ENCODE measurements at places on chromosomes 5 and 9. TPM values are rescaled to one million over a fixed set of nuclear protein-coding genes. Genes with fewer than 3 reads are reported as not detected.

- no peak for DNase-seq
These were observed 43.8 kb upstream of the DAB2IP start for GRCh38 chr9:121607434-121608167.

DNA sequence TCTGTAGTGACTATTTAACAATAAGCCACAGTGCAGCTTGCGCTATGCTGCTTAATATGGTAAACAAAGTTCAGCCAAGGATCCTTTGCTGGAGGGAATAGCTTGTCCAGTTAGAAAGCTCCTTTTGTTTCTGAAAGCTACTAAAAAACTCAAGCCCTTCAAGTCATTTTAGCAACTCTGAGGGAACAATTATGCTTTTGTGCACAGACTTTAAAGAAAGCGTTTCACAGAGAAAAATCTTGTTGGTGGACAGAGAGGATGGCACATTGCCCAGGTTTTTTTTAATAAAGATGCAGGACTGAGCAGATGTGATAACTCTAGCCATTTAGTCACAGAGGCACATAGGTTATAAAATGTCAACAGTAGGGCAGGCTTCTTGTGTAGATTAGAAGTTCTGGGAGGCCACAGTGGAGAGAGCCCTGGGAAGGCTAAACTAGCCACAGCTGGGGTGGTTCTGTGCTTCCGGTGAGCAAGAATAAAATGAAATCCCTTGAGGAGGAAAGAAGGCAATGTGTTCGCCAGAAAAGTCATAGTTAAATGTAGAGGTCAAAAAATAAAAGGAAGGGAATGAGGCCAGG, 63.4 kb downstream of the ALDH7A1 start:
- no peak for DNase-seq

GRCh38 chr5:123582550-123583285, 70.7 kb downstream of the CSNK1G3 start:
- DNase-seq: no peak

- no peak for DNase-seq
These were observed 41.9 kb upstream of the RIC1 start for GRCh38 chr9:5587024-5587423.

- no peak for DNase-seq
These were observed 746 bp upstream of the NPM1 start for GRCh38 chr5:171386861-171387344.

- no peak for DNase-seq
These were observed 224.2 kb downstream of the ARL15 start for GRCh38 chr5:54086191-54086590.

DNA sequence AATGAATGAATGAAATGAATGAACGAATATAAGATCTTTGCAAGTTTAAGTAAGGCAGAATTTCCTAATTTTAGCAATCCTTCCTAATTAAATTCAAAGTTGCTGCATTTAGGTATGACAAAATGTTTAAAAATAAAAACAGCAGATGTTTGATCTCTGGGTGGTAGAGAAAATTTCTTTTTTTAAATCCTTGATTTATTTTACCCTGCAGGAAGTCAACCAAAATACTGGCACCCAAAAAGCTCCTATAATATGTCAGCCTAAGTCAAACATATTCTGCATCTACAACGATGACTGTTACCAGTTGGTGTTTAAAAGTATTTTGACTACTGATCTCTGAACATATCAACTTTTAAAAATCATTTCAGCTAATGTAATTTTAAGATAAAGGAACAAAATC, 58.4 kb downstream of the TTC39B start:
- DNase-seq: no peak

DNA sequence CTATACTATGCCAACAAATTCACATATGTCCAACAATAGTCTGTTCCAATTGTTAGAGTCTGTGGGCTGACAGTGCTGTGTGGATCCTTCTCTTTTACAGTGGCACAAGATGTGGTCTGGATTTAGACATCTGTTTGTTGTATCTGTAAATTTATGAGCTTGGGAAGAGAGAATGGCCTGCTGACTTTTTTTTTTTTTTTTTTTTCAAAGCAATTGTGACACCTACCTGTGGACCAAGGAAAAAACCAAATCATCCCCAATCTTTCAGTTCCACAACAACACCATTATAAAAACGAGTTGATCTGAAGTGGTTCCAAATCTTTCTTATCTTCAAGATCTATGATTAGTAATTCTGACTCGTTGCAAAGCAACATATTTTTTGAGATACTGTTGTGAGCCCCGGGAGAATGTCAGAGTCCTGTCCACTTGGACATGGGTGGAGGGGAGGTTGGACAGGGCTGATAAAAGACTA, 4.9 kb downstream of the IRX2 start:
- no peak for DNase-seq

DNA sequence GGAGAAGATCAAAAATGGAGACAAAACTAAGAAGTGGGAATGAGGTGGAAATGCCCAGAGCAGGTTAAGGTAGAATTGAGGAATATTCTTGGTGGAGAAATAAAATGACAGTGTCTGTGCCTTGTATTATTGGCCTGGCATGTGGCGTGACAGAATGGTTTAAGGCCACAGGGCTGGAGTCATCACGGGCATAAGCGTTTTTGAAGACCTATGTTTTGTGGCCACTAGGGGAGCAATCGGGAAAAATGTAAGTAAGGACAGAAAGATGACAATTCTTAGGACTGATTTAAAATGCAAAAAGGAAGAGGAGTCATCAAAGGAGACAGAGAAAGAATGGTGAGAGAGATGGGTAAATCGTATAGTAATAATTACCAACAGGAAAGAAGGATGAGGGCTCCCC, 72.2 kb upstream of the EPB41L4A start:
- no peak for DNase-seq

GRCh38 chr9:38333047-38333446, 59.5 kb upstream of the ALDH1B1 start:
- DNase-seq: no peak

GRCh38 chr9:122100756-122101155, 7.6 kb upstream of the TTLL11 start:
- DNase-seq: no peak

DNA sequence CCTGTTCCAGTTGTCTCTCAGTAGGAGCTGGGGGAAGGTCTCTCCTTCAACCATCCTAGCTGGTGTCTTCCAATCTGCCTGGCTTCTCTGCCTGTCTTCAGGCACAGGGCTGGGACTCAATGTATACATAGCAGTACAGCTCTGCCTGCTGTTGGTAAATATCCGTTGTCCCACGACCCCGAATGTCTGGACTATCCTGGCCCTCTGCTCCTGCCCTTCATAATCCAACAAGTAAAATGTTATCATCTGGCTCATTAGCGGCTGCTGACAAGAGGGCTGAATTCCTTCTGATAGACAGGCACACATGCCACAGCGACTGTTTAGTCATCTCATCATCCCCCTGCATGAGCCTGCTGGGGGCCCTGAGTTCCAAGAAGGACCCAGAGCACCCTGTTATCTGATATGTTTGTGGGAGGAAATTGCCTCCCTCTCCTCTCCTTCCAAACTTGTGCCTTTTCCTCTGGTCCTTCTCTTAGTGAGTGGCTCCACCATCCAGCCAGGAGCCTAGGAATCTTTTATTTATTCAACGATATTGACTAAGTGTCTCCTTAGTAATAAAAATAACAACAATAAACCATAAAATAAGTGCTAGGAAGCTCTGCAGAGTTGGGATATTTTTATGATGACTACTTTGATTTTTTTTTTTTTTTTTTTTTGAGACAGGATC, 29.5 kb upstream of the TGFBR1 start:
- DNase-seq: no peak

DNA sequence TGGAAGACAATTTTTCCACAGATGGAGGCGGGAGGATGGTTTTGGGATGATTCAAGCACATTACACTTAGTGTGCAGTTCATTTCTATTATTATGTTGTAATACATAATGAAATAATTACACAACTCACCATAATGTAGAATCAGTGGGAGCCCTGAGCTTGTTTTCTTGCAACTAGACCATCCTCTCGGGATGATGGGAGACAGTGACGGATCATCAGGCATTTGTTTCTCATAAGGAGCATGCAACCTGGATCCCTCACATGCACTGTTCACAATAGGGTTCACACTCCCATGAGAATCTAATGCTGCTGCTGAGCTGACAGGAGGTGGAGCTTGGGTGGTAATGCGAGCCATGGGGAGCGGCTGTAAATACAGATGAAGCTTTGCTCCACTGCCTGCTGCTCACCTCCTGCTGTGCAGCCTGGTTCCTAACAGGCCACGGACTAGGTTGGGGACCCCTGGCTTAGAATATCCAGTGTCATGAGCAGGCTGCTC, 1.6 kb downstream of the STKLD1 start:
- DNase-seq: no peak

- DNase-seq: no peak
These were observed 200.5 kb downstream of the DRD1 start for GRCh38 chr5:175243441-175243840.

DNA sequence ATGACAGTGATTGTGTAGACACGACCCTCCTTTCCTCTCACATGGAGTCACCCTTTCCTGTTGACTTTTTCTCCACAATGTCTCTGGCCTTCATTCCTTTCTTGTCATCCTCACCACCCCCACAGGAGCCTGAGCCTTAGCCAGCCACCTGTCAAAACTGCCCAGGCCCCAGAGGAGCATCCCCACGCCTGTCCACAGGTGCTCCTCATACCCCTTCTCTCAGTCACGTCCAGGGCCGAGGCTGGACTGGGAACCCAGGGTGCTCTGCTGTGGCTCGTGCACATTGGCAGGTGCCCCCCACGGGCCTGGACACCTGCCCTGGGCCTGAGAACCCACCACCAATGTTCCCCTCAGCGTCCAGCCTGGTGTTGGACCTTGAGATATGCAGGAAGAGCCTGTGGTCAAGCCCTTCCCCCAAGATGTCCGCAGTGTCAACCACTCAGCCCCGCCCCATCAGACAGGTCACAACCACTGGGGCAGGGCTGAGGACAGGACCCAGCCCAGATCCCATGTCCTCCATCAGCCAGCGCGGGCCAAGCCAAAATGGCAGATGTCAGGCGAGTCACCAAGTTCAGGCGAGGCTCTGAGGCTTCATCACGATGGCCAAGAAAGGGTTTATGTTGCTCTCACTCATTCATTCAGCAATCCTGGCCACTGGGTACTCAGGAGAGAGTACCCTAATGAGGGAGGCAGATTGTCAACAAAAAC, 65.8 kb upstream of the STXBP1 start:
- no peak for DNase-seq

DNA sequence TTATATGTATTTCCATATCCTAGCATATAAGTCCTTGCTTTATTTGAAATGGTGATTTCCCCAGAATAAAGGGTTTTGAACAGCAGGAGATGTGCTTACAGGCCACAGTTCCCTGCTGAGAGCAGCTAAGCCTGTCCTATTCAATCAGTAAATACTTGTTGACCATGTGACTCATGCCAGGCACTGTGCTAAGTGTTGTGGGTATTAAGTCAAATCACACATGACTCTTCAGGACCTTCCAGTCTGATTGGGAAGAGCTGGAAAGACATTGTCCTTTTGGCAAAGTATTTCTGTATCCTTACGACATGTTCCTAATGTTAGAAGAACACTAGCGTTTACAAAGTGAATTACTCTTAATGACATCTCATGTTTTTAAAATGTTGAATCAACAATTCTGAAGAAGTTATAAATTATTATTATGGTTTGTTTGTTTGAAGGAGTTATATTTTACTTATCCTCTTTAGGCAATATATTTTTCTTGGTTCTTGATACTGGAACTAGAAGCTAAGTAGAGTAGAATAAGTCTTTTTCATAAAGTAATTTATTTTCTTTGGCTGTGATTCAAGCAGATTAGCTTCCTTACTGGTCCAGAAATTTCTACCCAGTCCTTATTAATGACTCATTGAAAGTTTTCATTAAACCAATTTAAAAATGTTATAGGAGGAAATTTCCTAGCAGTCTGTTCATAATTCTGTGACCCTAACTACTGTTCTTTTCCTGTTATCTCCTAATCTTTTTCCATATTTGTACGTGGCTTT, 82.1 kb downstream of the GAPVD1 start:
- DNase-seq: no peak

DNA sequence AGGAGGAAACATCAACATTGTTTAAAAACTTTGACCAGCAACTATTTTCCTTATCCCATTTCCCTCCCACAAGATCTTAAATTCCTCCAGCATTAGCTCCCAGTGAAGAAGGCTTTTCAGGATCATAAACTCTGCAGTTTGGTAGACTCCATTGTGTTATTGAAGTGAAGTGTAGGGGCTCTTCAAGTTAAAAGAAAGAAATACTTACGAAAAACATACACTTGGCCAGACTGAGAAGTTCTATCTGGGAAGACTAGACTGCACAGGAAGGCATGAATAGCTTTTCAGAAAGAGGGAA, 22.3 kb downstream of the LIFR start:
- DNase-seq: no peak

GRCh38 chr9:95841377-95841776, 34.1 kb upstream of the ERCC6L2 start:
- no peak for DNase-seq

GRCh38 chr5:20611620-20612019, 623.6 kb upstream of the CDH18 start:
- no peak for DNase-seq

DNA sequence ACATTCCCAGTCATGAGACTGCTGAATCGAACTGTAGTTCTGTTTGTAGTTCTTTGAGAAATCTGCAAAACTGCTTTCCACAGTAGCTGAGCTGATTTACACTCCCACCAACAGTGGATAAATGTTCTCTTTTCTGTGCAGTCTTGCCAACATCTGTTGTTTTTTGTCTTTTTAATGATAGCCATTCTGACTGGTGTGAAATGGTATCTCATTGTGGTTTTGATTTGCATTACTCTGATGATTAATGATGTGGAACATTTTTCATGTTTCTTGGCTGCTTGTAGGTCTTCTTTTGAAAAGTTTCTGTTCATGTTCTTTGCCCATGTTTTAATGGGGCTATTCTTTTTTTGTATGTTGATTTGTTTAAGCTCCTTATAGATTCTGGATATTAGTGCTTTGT, 187.3 kb upstream of the TLE4 start:
- no peak for DNase-seq

GRCh38 chr9:18798106-18798505, 234.9 kb downstream of the SAXO1 start:
- no peak for DNase-seq

- DNase-seq: no peak
These were observed 44.2 kb downstream of the FAXDC2 start for GRCh38 chr5:154806176-154806575.

DNA sequence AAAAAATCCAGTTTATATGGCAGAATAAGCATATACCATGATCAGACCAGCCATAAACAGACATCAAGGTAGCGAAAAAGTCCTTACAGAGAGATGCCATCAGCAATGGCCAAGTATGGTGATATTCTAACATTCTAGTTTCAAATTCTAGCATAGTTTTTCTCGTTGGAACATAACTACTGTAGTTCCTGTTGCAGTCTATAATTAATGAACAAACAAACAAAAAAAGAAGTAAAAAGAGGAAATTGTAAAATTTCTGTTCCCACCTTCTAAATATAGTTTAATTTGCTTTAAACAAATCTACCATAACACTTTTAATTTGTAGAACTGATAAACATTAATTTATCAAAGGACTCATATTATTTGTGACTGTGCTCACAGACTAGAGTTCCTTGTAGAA, 9.9 kb upstream of the CD180 start:
- no peak for DNase-seq

Gene LHX3
- total RNA-seq: not detected

Gene LRRTM2
- not detected for total RNA-seq

Gene KIAA0825
- 5.8 TPM for total RNA-seq

Gene SPINK6
- not detected for total RNA-seq

Gene VLDLR
- 9.9 TPM for total RNA-seq

Gene NLN
- 65.1 TPM for total RNA-seq

Gene IL4
- total RNA-seq: not detected

Gene S1PR3
- 1.7 TPM for total RNA-seq

Gene GARIN3
- total RNA-seq: not detected

Gene OR1J2
- not detected for total RNA-seq

Gene STING1
- total RNA-seq: not detected

Data from progenitor cell of endocrine pancreas (in vitro differentiated cells).